ENCODE measurements at places on chromosomes 7 and 10. TPM values are rescaled to one million over a fixed set of nuclear protein-coding genes. Genes with fewer than 3 reads are reported as not detected.
A peak's percentile ranks its signal among the peaks of the same experiment; 100 is the strongest.

Gene FAM13C
- total RNA-seq, result 2.9 TPM

Gene HOXA9
- 10.0 TPM for total RNA-seq

Gene MINPP1
- 23.9 TPM for total RNA-seq

Gene TUBB8
- 0.68 TPM for total RNA-seq

Gene FGFBP3
- 420 TPM for total RNA-seq

Gene COL1A2
- 110 TPM for total RNA-seq

Gene SPDYE5
- total RNA-seq, result not detected

Gene C10orf67
- total RNA-seq, result 0.33 TPM

Gene ZNF239
- 12.1 TPM for total RNA-seq

Gene HMX2
- total RNA-seq, result not detected

Gene ICA1
- total RNA-seq, result 3.5 TPM

DNA sequence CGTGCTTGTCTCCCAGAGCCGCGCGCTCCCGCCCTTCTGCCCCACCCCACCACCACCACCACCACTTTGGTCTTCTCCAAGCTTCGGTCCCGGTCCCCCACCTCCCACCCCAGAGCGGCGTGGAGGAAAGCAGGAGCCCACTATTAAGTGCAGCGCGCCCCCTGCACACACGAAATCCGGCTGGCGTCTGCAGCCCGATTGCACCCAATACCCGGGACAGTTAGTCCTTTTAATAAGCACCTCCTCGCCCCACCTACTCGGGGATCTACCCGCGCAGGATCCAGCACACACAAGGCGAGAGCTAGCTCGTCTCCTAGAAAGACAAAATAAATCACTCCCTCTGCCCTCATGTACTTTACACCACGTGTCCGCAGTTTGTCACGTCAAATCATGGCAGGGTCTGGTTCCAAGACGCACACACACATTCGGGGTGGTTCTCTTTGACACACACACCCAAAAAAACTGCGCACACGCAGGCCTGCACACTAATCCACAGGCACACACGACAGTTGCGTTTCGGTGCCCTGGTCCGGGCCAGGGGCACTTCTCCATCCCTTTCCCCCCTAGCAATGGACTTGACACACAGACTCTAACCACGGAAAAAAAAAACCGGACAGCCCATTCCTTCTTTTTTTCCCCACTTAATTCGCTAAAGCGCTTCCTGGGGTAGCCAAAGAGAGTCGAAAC lies 1.6 kb downstream of the SFMBT2 start:
- no peak overlapping the region for H3K27ac ChIP-seq
- peaks cover 41% of the 10 kb centered on the region for H3K4me1 ChIP-seq
- H3K36me3 ChIP-seq, result peaks cover 9% of the 10 kb centered on the region
- H3K4me3 ChIP-seq, result peak overlapping the region; percentile 98
- DNase-seq, result peak; percentile 12

- peaks cover 30% of the 10 kb centered on the region for H3K4me1 ChIP-seq
- H3K4me3 ChIP-seq, result no peak overlapping the region
- no peak for DNase-seq
- peak overlapping the region; percentile 57 for H3K27ac ChIP-seq
These were observed 39.5 kb downstream of the KLF6 start for GRCh38 chr10:3745521-3745920.

GRCh38 chr10:28951484-28951883 lies 274.2 kb downstream of the BAMBI start:
- H3K36me3 ChIP-seq, result no peaks in the 10 kb centered on the region
- peaks cover 40% of the 10 kb centered on the region for H3K27me3 ChIP-seq
- no peak overlapping the region for H3K4me3 ChIP-seq
- no peak overlapping the region for H3K27ac ChIP-seq
- H3K4me1 ChIP-seq, result no peaks in the 10 kb centered on the region

DNA sequence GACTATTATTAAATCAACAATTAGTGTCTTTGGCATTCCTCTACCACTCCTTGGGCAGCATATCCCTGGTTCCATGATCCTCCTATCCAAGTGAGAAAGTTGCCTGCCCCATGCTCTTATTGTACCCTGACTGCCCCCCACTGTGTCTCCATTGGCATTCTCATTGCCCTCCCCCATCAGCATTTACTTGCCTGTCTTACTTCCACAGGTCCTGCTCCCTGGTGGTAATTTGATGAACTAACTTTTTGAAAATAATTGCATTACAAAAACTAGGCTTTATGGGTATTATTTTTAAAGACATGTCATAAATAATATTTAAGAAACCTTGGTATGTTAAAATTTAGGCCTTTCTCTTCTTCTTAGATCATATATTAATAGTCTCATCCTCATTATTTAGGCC lies 346.4 kb downstream of the PCLO start:
- no peak overlapping the region for H3K27ac ChIP-seq
- DNase-seq, result no peak
- no peaks in the 10 kb centered on the region for H3K4me1 ChIP-seq
- no peak overlapping the region for H3K4me3 ChIP-seq
- no peaks in the 10 kb centered on the region for H3K27me3 ChIP-seq

DNA sequence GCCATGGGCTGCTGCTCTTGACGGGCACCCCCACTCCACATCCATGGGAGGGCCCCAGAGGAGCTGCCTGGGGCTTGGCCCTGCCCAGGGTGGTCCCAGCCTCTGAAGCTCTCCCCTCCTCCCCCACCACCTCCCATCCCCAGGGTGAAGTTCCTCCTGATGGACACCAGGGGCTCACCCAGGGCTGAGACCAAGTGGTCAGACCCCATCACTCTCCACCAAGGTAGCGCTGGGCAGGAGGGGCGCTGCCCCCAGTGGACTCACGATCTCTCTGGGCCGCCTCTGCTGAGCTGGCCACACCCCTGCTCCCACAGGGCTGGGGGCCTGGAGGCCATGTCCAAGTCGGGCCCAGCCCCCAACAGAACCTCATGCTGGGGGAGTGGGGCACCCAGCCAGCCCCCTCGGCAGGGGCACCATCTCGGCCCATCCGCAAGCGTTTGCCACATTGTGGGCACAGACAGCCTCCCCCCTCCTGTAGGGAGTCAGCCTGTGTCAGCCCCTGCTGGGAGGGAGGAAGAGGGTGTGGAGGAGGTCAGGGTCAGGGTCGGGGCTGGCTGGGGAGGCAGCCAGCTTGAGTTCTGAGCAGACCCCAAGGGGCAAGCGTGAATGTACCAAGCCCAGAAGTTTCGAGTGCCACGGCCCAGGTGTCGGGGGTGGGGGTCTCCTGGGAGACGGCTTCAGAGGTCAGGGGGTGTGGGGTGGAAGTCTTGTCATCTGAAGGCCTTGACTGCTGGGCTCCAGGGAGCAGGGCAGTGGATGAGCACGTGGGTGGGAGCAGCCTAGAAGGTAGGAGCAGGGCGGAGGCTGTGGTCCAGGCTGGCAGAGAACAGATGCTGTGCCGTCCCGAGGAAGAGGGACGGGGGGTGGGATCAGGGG lies 2.8 kb downstream of the UPK3B start:
- DNase-seq, result peak; percentile 31
- H3K4me3 ChIP-seq, result no peak overlapping the region
- H3K27me3 ChIP-seq, result no peaks in the 10 kb centered on the region
- H3K36me3 ChIP-seq, result no peaks in the 10 kb centered on the region
- H3K27ac ChIP-seq, result no peak overlapping the region
- H3K4me1 ChIP-seq, result no peaks in the 10 kb centered on the region

- no peak for DNase-seq
- H3K36me3 ChIP-seq, result peaks cover 3% of the 10 kb centered on the region
- no peak overlapping the region for H3K27ac ChIP-seq
- H3K4me3 ChIP-seq, result no peak overlapping the region
These were observed 72.3 kb downstream of the CREB5 start for GRCh38 chr7:28484606-28484935.

- no peak for DNase-seq
- peaks cover 45% of the 10 kb centered on the region for H3K4me1 ChIP-seq
- H3K27ac ChIP-seq, result no peak overlapping the region
These were observed 16.3 kb downstream of the TCF7L2 start for GRCh38 chr10:112966194-112966855.

DNA sequence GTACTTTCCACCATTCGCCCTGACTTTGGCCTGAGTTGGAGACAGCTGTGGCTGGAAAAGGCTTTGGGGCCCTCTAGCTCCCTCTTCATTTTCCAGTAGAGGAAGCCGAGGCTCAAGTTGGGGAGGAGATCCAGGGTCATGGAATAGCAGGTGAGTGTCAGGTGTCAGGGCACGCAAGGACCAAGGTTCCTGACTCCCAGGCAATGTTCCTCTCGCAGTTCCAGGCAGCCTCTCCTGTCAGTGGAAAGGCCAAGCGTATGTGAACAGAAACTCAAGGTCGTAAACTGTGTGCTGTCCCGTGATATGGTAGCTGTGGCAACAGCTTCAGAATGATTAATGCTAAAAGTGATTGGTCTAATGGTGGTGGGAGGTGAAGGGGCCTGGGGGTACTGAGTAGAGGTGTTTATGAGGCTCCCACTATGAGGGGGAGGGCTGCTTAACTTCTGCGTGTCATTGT lies 13.2 kb downstream of the ADAMTS14 start:
- no peaks in the 10 kb centered on the region for H3K27me3 ChIP-seq
- no peak overlapping the region for H3K27ac ChIP-seq
- H3K36me3 ChIP-seq, result no peaks in the 10 kb centered on the region
- peaks cover 29% of the 10 kb centered on the region for H3K4me1 ChIP-seq
- no peak overlapping the region for H3K4me3 ChIP-seq
- no peak for DNase-seq

DNA sequence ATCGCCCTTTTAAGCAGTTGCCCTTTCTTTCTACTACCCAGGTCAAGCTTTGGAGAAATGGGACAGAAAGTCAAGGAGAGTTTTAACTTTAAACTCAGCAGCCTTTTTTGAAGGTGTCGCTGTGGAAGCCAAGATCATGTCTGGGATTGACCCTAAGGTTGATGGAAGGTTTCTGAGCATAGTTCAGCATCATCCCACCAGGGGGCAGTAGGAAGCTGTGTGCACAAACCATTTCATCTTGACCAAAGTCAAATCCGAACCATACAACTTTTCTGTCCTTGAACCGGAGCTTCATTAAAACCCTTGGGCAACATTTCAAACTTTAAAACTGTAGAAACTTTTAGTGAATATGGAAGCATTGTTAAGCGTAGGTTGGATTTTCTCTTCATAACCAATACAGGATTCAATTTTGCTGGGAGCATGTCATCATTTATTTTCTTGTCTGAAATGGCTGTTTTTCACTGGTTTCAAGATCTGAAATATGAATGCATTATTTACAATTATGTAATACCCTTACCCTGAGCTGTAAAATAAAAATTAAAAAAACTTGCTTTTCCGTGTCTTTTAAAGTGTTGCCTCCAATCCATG lies 214.4 kb upstream of the KIAA1217 start:
- H3K27me3 ChIP-seq, result no peaks in the 10 kb centered on the region
- H3K4me3 ChIP-seq, result no peak overlapping the region
- H3K27ac ChIP-seq, result no peak overlapping the region

DNA sequence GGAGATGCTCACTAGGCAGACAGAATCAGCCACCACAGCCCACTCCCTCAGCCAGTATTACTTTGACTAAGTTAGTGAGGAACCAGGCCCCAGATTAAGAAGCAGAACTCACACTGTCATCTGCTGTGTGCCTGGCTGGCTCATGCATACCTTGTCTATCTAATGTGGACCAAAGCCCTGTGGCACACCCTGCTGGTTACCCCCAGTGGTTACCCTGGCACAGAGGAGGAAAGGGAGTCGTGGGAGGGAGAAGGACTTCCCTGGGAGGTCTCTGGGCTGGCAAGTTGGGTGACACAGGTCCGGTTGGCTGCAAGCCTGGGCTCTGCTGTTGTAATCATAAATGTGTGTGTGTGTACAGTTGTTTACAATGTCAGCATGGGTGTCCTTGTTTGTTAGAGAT lies 7.5 kb upstream of the SH2D4B start:
- H3K4me1 ChIP-seq, result no peaks in the 10 kb centered on the region
- no peaks in the 10 kb centered on the region for H3K27me3 ChIP-seq
- no peak overlapping the region for H3K4me3 ChIP-seq

GRCh38 chr7:30102281-30102680 lies 32.5 kb upstream of the MTURN start:
- no peaks in the 10 kb centered on the region for H3K27me3 ChIP-seq
- H3K4me3 ChIP-seq, result no peak overlapping the region
- no peak for DNase-seq
- H3K4me1 ChIP-seq, result no peaks in the 10 kb centered on the region

DNA sequence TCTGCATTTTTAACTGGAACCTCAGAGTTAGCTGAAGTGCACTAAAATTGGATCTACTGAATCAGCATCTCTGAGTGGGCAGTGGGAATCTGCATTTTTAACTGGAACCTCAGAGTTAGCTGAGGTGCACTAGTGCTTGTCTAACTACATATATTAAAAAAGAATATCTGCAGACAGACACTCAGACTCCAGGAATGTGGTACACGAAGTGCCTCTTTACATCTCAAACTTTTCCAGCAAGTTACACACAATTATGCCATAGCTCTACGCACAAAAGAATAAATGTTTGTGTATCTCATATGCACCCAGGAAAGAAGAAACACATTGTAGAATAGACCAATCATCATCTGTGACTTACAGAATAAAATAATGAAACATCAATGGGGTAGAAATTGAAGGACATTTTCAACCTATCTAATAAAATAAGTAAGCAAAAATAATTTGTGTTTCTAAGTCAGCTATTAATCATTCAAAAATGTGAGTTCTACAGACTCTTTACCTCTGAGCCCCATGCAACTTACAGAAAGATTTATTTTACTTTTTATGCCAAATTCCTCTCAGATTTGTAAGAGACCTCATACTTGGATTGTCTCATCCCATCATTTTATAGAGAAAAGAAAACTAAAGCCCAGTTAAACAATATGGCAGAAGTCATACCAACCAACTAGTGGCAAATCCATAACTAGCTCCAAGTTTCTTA lies 28.3 kb downstream of the PPP1R3A start:
- H3K4me3 ChIP-seq, result no peak overlapping the region
- no peaks in the 10 kb centered on the region for H3K4me1 ChIP-seq
- no peak for DNase-seq
- no peaks in the 10 kb centered on the region for H3K36me3 ChIP-seq

DNA sequence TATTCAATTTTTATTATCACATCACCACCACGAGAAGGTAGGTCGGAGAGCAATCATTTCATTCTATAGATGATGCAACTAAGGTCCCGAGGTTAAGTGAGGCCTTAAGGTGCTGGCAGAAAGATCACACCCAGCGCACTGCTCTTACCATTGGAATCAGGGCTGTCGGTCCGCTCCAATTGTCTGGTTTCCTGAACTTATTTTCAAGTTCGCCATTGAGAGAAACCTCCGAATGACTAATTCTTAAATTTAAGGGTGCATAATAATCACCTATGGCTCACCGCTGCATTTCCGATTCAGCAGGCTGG lies 625 bp upstream of the GSTO2 start:
- DNase-seq, result no peak
- H3K4me3 ChIP-seq, result peak overlapping the region; percentile 94
- peak overlapping the region; percentile 96 for H3K27ac ChIP-seq
- H3K36me3 ChIP-seq, result peaks cover 10% of the 10 kb centered on the region
- H3K4me1 ChIP-seq, result peaks cover 21% of the 10 kb centered on the region

GRCh38 chr10:95791425-95791979 lies 35.5 kb downstream of the ENTPD1 start:
- no peaks in the 10 kb centered on the region for H3K27me3 ChIP-seq
- H3K4me1 ChIP-seq, result peaks cover 7% of the 10 kb centered on the region

DNA sequence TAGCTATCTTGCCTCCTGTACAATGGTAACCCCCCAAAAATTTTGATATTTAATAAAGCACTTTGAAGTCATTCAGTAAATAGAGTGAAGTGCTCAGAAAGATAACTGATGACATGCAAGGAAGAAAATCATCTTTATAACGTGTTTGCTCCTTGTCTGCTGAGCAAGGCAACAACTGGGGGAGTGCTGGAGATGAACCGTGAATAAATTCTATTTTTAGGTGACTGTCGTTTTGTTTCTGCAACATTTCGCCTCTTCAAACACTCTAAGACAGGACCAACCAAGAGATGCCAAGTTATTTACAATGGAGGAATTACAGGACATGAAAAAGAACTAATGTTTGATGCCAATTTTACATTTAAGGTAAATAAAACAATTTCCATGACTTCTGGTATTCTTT lies 9.4 kb downstream of the AS3MT start:
- no peaks in the 10 kb centered on the region for H3K36me3 ChIP-seq
- no peak overlapping the region for H3K4me3 ChIP-seq
- DNase-seq, result no peak
